ENCODE measurements at places on chromosomes 2 and 18.
A peak's percentile ranks its signal among the peaks of the same experiment; 100 is the strongest.

- no peak for DNase-seq
These were observed 333.0 kb downstream of the TNS1 start for GRCh38 chr2:217669831-217670230.

DNA sequence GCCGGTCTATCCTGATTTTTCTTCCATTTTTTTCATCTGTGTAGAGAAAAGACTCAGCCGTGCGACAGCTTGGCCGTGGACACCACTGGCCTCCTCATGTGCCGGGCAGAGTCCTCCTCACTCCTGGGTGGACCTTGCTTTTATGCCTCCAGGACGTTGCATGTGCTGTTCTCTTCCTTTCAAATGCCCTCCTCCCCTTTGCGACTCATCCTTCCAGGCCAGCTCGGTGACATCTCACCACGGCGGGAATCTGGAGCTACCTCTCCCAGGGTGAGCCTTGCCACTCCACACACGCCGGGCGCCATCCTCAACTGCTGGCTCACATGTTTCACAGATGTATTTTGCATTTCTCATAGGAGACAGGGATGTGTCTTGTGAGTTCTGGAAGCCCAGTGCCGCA is 198.5 kb upstream of the HDAC4 start:
- DNase-seq: no peak

DNA sequence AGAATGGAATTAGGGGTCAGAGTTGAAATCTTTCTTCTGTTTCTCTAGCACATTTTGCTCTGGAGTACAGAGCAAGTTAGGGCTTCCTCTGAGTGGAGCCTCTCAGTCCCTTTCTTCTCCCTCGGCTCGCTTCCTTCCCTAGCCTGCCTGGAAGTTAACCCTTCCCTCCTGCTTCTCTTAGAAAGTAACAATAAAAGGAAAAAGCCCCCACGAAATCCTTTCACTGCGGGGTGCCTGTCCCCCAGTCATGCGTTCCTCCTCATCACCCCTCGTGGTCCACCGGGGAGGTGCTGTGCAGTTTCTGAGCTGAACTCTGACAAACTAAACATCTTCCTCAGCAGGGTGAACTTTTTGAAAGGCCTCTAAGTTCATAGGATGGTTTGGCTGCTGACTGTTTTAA is 2.0 kb downstream of the IGFBP2 start:
- no peak for DNase-seq

DNA sequence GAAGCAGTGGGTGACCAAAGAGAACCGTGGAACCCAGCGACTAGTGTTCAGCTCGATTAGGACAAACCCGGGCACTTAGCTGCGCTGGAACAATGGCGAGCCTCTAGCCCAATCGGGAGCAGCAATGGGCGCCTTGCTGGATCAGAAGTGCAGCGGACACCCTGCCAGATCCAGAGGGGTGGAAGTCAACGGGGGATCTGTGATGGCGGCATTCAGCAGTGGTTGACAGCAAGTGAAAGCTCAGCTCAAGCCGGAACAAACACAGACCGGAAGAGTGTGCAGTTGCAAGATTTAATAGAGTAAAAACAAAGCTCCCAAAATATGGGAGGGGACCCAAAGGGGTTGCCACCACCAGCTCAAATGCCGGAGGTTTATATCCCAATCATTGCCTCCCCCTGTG is 478.7 kb upstream of the REG3G start:
- DNase-seq: no peak

DNA sequence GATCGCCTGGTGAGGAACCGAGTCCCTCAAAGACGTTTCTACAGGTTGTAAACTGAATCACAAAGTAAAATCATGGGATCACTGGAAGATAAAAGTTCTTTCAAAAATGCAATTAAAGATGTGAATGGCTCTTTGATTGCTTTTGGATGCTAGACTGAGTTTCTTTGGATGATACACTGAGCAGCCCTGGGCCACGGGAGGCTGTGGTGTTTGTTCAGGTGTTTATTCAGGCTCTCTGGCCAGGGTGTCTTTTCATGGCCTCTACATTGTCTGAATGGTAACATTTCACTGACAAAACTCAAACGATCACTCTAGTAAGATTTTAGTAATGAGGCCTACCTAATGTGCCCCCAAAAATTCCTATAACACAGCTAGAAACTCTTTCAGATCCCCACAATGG is 48.4 kb upstream of the SPATS2L start:
- DNase-seq: no peak

- DNase-seq: no peak
These were observed 239.4 kb upstream of the SKOR2 start for GRCh38 chr18:47490882-47491281.

- DNase-seq: no peak
These were observed 17.8 kb downstream of the CFAP210 start for GRCh38 chr2:169676357-169676756.

DNA sequence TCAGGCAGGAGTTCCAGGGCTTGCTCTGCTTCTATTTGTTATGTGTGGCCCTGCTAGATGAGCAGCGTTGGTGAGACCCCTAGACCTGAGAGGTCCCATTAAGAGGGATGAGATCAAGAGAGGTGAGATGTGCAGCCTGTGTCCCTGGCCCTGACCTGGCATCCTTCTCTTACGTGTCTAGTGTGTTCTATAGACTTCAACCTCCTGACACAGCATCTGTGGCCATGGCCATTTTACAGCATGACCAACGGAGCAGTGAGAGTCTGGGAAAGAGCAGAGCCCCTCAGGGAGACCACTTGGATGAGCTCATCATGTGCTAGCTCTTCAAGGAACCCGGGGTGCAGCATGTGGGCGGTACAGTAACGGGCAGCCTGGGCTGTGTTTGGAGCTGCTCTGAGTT is 32.7 kb upstream of the ASPRV1 start:
- DNase-seq: no peak

DNA sequence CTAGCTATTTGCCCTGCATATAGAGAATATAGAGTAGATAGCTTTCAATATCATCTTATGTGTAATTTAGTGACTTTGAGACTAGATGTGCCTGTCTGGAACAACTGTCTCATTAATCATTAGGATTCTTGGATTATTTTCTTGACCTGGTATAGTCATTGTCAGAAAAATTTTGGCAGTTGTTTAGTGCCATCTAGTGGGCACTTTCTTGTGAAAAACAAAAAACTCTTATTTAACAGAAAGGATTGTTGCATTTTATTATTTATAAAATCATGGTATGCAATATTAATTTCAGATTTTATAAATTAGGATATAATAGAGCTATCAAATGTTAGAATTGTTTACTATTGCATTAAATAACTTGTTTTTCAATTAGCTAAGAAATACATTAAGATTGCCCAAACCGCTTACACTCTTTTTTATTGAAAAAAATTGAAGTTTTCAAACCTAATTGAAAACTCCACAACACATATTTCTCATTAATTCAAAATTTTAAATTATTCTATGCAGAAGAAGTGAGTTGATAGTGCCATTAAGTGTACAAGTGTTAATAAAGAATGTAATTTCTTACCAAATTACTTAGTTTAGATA is 80.3 kb downstream of the DYNAP start:
- peak; percentile 52 for DNase-seq

DNA sequence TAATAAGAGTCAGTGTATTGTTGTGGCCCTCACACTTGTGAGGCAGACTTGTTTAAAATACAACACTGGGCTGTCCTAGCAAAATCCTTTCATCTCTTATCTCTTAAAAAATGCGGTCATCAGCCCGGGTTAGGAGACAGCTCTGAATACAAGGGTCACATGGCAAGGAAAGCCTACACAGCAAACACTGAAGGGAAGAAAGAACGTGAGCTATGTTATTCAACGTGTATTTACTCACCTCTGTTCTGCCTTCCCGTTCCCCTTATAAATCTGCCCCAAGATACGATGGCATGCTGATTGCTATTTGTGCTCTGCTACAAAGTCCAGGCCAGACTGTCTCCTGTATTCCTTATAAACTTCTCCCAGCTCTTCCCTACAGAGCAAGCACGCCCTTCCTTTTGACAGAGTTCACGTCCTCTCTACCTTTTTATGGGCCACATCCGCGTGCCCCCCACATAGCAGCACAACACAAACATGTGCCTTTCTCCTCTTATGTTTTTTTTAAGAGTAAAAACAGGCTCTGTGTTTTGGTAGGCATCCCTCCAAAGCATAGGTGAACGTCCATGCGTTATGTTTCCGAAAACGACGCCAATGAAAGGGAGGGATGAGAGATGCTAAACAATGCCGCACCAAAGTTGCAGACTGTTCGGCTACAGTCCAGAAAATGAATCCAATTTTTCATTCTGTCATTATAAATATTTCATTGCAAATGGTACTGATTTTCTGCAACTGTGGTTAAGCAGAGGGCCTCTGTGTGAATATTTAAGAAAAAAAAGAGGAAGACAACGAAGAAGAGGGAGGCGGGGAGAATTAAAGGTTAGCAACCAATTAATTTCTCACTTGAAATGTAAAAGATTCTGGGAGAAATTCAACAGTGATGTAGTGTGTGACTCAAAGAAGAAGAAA is 274.7 kb downstream of the ZNF521 start:
- DNase-seq: no peak

- DNase-seq: peak; percentile 75
These were observed 6.2 kb downstream of the MRPS5 start for GRCh38 chr2:95115418-95115817.

DNA sequence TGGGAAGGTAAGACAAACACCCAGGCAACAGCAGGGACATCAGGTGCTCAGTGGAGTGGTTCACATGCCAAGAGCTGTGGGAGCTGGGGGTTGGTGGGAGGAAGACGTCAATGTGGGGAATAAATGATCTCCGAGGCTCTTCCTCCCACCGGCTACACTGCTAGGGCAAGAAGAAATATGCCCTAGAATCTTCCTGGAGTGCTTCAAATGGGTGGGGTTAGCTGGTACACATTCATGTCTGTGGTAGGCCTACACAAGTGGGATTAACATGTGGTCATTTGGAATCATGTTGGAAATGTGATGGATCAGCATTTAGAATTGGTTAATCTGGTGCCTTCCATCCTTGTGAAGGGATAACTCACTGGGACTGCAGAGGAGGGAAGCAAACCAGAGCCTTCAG is 12.4 kb upstream of the ZFP36L2 start:
- DNase-seq: no peak

GRCh38 chr18:58721566-58722239 is 50.4 kb downstream of the MALT1 start:
- no peak for DNase-seq

- DNase-seq: no peak
These were observed 335.6 kb downstream of the CYRIA start for GRCh38 chr2:16330012-16330411.

GRCh38 chr2:119197529-119198239 is 25.9 kb upstream of the STEAP3 start:
- no peak for DNase-seq

DNA sequence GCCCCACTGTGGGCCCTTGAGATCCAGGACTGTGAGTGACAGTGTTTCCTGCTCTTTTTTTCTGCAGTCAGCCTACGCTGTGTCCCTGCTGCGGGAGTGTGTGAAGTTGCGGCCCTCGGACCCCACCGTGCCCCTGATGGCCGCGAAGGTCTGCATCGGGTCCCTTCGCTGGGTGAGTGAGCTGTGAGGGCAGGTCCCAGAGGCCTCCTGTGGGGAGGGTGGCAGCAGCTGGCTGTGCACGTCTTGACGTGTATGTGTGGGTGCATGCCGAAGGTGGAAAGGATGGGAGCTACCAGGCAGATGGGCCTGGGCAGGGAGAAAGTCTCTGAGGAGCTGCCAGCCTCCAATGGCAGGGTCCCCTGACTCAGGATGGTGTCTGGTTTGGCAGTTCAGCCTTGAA is 95.7 kb upstream of the MCFD2 start:
- no peak for DNase-seq

- no peak for DNase-seq
These were observed 210.9 kb downstream of the L3MBTL4 start for GRCh38 chr18:6203791-6204190.

GRCh38 chr2:138084206-138084605 is 119.9 kb downstream of the HNMT start:
- DNase-seq: peak; percentile 77

DNA sequence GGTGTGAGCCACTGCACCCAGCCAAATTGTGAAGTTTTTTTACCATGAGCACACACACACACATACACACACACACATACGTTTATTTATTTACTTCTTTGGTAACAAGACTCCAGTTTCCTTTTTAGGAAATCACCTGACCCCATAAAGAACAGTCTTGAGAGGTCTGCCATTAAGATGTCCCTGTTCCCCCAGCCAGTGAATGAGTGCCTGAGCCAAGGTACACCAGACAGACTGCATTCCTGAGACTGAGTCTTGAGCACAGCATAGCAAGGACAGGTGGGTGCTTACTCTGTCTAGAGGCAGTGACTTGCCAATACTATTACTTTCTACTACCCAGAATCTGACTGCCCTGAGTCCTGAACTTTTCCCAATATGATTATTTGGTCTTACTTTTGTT is 167.2 kb upstream of the SATB2 start:
- DNase-seq: no peak

DNA sequence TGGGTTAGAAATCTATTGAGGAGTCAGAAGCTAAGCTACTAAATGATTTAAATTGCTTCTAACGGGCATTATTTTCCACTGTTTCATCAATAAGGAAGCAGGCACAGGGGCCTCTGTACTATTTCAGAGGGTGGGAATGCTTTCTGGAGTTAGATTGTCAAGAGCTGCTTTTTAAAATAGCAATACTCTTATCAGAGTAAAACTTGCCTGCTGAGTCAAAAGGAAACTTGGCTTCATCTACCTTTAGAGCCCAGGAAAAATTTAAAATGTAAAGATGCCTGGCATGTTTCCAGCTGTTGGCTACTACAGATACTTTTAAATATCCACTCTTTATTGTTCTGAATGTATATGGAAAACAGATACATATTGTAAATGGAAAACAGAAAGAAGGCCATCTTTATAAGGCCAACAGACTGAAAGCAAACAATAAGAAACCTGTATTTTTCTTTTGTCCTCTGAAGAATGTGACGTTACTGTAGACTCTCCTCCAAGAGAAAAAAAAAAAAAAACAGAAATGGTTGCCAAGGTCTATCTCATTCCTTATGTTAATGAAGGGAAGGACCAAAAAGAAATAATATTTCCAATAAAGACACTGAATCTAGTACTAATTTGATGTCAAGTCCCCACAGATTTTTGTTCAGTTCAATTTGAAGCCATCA is 79.1 kb downstream of the FIGN start:
- no peak for DNase-seq

- no peak for DNase-seq
These were observed 11.6 kb downstream of the BMPR2 start for GRCh38 chr2:202387608-202388342.

GRCh38 chr2:1222056-1222455 is 191.2 kb upstream of the TPO start:
- DNase-seq: no peak

- no peak for DNase-seq
These were observed 223.8 kb upstream of the LRATD1 start for GRCh38 chr2:14408695-14409094.

DNA sequence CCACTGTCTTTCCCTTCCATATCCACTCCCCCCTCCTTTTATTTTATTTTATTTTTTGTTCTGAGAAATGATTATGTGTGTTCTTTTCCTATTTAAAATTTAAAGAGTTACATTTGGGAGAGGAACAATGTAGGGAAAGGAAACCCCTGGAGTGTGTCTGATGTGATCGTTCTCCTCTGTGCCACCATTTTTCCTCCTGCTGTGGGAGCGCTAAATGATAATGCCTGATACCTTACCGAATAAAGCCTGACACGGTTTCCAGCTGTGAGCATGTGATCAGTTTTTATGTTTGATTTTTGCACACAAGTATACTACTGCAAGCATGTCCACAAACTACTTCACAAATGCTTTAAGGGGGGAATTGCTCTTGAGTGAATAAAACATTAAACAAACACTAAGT is 317.8 kb upstream of the FANCL start:
- DNase-seq: no peak

Data from renal cortical epithelial cell (primary cell).